Stimulated activated CD4-positive, alpha-beta T cell treated with anti-CD3 and anti-CD28 coated beads, Interleukin-1b, Interleukin-23, amount 100 ng/mL, for 1 hour (primary cell): ENCODE measurements at places on chromosomes 7 and 10.

GRCh38 chr7:73870041-73870492, 9.1 kb downstream of the TMEM270 start:
- no peak for DNase-seq

DNA sequence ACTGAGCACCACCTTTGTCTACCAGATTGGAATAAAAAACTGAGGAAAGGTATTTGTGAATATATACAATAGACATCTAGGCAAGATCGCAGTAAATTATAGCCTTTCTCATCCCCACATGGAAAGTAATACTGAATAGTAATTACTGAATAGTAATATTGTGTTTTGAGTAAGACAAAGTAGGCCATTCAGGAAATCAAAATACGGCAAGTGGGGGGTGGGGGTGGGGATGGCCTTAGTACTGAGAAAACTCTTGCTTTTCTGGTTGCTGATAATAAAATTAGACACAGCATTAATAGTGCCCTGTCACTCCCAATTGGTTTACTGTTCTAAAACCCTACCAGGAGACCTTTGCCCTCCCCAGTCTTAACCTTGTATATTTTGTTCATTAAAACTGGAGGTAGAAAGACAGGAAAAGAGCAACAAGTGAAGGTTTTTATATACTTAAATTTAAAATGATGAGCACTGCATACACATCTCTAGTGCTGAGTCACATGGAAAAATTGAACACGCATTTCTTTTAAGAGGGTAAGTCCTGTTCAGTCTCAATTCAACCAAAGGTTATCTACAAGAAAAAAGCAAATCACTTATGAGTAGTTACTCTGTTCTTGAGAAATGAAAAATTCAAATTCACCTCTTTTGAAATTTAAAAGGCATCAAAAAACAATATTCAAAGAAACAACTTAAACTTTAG, 65.6 kb downstream of the IGF2BP3 start:
- no peak for DNase-seq

DNA sequence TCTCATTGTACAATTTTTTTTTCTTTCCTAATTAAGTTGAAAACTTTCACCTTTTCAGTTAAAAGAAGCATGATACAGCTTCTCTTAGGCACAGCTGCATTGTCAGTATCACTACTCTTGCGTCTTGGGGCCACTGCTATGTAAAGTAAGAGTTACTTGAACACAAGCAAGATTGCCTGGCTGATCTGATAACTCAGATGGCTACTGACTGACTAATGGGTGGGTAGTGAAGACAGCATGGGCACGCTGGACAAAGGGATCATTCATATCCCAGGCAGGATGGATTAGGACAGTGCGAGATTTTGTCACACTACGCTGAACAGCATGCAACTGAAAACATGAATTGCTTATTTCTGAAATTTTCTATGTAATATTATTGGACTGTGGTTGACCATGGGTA, 11.6 kb upstream of the ADAMTS14 start:
- no peak for DNase-seq

GRCh38 chr10:132336919-132337407, 5.0 kb downstream of the LRRC27 start:
- no peak for DNase-seq

DNA sequence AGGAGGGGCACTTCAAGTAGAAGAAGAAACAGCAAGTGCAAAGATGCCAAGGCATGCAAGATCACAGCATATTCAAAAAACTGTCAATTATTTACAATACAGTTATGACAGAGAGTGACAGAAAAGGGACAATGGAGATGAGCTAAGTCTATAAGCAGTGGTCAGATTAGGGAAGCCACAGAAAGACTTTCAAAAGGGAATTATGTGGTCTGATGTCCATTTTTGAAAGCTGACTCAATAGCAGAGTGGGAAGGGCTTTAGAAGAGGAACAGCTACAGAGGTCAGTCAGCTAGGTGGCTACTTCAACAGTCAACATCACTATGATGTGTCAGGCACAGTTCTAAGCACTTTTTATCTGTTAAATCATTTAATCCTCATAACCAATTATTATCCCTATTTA, 45.2 kb upstream of the SPOCK2 start:
- no peak for DNase-seq

- DNase-seq = no peak
Measured at GRCh38 chr7:88635149-88635548, 124.4 kb upstream of the ZNF804B start.

DNA sequence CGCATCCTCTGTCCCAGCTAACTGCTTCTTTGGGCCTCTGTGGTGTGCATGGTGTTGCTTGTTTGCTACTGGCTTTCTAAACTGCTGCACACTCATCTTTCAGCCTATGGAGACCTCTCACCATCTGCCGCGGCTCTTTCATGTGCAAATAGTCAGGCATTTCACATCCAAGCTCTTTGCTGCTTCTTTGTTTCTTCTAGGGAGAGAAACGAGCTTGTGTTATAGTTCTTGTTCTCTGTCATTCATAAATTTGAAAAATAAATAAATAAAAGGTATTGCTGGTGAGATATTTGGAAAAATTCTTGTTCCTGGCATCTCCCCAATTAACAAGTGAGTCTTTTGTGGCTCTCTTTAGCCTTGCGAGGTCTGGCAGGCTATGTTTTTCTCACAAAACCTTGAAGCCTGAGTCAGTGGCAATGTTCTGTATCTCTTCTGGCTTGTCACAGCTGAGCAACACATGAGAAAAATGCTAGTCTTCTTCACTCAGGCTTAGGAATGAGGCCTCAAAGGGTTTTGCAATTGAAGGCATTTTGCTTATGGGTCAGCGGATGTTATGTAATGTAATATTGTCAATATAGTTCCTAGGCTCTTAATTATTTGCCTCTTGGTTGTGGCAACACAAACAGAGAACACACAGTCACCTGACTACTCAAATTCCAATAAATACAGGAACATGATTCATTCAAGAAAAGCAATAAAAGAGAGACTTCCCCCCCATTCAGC, 274.0 kb downstream of the FRMD4A start:
- DNase-seq = no peak

DNA sequence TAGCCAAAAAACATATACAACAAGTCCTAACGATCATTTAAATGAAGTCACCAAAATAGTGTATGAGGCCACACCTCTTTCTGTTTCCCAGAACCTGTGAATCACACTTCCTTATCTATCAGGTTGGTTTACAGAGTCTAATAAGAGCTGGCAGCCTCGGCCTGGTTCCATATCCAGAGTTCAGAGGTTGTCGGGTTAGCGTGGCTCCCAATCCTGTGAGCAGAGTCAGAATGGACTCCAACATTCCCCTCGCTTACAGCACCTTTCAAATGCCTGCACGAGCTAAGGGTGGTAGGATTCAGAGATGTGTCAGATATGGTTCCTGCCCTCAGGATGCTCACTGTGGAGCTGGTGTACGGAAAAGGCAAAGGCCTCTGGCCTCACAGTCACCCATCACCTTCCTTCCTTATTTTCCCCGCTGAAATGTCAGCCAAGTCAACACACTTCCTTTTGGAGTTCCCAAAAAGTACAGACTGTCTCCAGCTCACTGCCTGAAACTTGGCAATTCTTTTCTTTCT, 6.0 kb downstream of the IL15RA start:
- no peak for DNase-seq

GRCh38 chr10:130652964-130653578, 516.9 kb downstream of the GLRX3 start:
- no peak for DNase-seq

- no peak for DNase-seq
Measured at GRCh38 chr10:116817178-116817577, 32.1 kb upstream of the ENO4 start.

- no peak for DNase-seq
Measured at GRCh38 chr10:11261687-11262493, 244.2 kb downstream of the CELF2 start.

GRCh38 chr10:101939729-101940128, 96.1 kb upstream of the KCNIP2 start:
- no peak for DNase-seq

- DNase-seq = no peak
Measured at GRCh38 chr10:116000151-116000842, 272.7 kb downstream of the GFRA1 start.

DNA sequence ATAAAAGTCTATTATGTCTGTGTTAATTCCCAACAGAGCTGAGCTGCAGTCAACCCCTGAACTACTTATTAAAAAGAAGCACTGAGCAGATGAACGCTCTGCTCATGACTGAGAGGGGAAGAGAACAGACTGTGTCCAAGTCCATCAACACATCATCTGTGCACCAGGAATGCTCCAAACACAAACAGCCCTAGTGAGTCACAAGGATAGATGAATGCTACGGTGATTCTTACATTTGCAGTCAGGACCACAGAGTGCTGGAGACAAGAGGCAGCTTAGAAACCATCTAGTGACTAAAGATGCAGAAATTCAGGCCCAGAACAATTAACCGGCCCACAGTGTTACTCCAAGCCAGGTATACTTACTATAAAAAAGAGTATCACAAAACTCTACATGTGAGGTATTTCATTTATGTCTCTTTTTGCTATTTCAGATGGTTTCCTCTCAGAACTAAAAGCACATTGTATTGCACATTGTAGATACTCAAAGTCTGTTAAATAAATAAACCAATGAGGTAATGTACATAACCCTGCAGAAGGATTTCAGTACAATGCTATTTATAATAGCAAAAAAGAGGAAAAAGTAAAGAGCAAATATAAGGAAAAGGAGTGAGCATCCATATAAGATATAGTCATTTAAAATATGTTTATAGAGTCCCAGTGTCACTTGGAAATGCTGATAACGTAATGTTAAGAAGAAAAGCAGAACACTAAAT, 159.2 kb downstream of the KCNMA1 start:
- DNase-seq = no peak
